ENCODE measurements at places on chromosomes 5 and 9. TPM values are rescaled to one million over a fixed set of nuclear protein-coding genes. Genes with fewer than 3 reads are reported as not detected.

The PCDHGB1 gene
- 3.3 TPM for total RNA-seq

The NIPAL4 gene
- 5.9 TPM for total RNA-seq

The PRXL2C gene
- 3.0 TPM for total RNA-seq

- ATAC-seq, result peak; percentile 76
Observed at GRCh38 chr5:41793141-41793770, 77.0 kb downstream of the OXCT1 start.

GRCh38 chr9:115250621-115251032 is 132.7 kb upstream of the TNC start:
- no peak for ATAC-seq

GRCh38 chr5:1511651-1512540 is 11.9 kb downstream of the LPCAT1 start:
- no peak for ATAC-seq

- no peak for ATAC-seq
Observed at GRCh38 chr5:163916376-163916775, 411.0 kb downstream of the MAT2B start.

DNA sequence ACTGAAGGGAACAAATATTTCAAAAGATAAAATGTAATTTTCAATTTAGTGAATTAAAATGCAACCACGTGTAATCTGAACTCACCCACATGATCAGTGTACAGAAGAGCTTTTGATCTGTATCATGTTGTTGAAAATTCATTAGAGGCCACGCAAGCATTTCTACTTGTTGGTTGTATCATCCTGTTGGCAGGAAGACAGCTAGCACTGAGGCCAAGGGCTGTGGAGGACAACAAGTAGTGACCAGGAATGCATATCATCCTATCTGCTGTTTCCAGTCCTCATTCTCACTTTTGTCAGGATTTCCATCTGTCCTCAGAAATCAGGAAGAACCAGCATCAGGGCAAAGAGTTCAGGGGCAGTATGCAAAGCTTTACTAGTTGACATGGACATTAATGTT is 29.9 kb upstream of the CKS2 start:
- ATAC-seq, result no peak

All from motor neuron (in vitro differentiated cells).